Right ventricle myocardium superior (tissue), 1 donor: ENCODE measurements at places on chromosomes 2 and 18.
A peak's percentile ranks its signal among the peaks of the same experiment; 100 is the strongest.

DNA sequence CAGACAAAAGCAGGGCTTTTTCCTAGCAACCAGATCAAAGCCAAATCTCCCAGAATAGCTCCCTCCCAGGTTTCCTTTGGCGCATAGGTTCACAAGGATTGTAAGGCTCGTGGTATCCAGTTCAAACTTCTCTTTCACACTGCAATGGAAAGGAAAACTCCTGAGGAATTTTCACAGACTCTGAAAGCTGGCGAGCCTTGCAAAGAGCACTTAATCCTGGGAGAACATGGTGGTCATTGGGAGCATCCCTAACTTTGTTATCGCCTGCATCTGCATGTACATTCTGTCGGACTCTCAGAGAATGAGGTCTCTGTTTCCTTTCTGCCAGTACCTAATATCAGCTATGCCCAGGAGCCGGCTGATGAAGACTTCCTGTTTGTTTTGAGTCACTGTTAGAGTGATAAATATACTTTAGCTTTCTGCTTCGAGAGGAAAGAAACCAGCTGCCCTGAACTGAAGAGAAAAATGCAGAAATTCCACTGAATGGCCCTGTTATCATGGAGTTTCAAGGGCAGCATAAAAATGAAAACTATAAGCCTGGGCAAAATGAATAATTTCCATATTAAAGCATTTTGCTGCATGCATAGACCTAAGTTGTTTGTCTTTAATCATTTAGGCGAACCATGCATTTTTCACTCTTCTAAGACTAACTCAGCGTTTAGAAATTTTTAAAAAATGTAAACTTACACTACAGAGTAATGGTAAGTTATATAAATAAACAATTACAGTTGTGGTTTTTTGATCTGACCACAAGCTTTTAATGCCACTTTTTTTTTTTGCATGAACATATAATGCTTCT, 76.4 kb upstream of the ZEB2 start:
- DNase-seq: no peak

- no peak for DNase-seq
Measured at GRCh38 chr18:1806884-1807615, 764.3 kb downstream of the METTL4 start.

GRCh38 chr2:31207790-31208189, 9.5 kb downstream of the CAPN14 start:
- no peak for DNase-seq

DNA sequence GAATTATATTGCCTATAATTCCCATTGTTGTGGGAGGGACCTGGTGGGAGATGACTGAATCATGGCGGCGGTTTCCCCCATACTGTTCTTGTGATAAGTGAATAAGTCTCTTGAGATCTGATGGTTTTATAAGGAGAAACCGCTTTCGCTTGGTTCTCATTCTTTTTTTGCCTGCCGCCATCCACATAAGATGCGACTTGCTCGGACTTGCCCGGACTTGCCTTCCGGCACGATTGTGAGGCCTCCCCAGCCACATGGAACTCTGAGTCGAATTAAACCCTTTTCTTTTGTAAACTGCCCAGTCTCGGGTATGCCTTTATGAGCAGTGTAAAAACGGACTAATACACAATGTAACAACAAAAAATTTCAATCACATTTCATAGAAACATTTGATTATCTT, 115.8 kb downstream of the C2orf74 start:
- DNase-seq: no peak

GRCh38 chr2:228689053-228689452, 507.6 kb upstream of the SPHKAP start:
- DNase-seq: no peak

GRCh38 chr2:71426721-71427120, 26.6 kb upstream of the DYSF start:
- DNase-seq: no peak

GRCh38 chr2:182904844-182905243, 38.4 kb upstream of the FRZB start:
- DNase-seq: no peak

GRCh38 chr2:129492548-129492947, 486.9 kb upstream of the RAB6C start:
- no peak for DNase-seq

- DNase-seq: no peak
Measured at GRCh38 chr2:108858894-108859293, 72.3 kb downstream of the CCDC138 start.

DNA sequence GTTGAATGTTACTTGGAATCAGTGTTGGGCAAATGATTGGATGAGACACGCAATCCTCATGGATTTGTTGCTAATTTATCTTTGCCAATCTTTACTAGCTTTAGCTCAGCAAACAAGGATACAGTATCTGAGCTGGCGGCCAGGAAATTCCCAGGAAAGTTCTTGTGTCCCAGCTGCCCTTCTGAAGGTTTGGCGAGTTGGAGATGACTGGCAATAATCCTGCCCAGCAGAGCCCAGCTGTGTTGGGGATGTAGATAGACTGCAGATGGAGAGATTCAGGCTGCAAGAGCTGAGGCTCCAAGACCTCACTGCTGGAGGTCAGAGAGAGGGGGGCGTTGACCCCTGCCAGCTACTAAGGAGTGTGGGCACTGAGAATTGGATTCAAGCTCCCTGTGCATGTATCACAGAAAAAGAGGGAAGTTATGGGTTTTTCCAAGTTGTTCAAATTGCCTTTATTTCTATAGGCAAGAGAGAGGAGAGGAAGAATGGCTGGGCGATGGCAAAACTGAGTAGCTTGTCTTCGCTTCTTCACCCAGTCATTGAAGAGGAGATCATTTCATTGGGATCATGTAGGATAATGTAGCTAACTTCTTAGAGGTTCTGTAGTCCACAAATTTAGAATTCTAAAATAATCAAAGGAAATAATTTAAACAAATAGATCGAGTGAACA, 506.8 kb upstream of the LRATD1 start:
- DNase-seq: no peak

GRCh38 chr18:27142891-27143290, 42.2 kb downstream of the CHST9 start:
- no peak for DNase-seq

DNA sequence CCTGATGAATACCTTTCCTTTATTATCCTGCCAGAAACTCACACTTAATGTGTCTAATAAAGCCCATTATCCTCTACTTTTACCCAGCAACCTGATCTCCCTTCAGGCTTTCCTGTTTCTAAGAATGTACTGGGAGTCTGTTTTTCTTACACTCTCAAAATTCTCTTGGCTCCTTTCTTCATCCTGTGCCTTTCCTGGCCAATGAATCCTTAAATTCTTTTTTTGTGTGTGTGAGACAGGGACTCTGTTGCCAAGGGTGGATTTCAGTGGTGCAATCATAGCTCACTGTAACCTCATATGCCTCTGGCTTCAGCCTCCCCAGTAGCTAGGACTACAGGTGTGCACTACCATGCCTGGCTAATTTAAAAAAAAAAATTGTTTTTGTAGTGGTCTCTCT, 72.7 kb downstream of the MAP2 start:
- DNase-seq: no peak

GRCh38 chr18:54203914-54204313, 20.6 kb downstream of the MBD2 start:
- DNase-seq: no peak

DNA sequence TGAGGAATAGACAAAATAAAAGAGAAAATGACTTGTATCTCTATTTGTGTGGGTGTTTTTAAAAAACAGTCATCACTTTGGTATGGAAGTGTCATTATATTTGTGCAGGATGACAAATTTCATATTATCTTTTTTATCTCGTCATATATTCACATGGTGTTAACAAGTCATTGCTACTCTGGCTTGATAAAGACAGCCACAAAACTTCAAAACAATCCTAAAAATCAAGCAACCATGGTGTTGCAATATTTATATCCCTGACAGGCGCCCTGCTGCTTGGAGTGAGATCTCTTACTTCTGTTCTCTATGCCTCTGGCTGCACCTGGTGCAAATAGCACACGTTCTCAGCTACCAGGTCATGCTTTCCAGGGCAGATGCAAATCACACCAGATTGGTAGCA, 278.0 kb upstream of the EPHA4 start:
- no peak for DNase-seq

DNA sequence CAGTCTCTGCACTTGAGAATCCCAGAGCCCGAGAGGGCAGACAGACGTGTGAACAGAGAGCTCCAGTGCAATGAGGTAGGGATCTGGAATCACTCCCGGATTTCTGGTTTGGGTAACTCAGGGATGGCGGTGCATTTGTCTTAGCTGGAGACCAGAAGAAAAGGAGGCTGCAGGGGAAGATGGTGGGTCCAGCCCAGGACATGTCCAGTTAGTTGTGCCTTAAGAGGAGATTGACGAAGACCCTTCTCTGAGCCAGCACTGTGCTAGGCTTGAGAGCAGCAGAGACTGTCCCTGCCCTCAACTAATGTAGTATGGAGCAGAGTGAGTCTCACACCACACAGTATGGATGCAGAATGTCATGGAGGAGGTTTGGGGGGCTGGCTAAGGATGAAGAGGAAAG, 150.6 kb upstream of the COPS8 start:
- no peak for DNase-seq

GRCh38 chr2:159013103-159013502, 44.7 kb downstream of the TANC1 start:
- no peak for DNase-seq

- DNase-seq: no peak
Measured at GRCh38 chr2:75865702-75866101, 155.0 kb upstream of the GCFC2 start.

DNA sequence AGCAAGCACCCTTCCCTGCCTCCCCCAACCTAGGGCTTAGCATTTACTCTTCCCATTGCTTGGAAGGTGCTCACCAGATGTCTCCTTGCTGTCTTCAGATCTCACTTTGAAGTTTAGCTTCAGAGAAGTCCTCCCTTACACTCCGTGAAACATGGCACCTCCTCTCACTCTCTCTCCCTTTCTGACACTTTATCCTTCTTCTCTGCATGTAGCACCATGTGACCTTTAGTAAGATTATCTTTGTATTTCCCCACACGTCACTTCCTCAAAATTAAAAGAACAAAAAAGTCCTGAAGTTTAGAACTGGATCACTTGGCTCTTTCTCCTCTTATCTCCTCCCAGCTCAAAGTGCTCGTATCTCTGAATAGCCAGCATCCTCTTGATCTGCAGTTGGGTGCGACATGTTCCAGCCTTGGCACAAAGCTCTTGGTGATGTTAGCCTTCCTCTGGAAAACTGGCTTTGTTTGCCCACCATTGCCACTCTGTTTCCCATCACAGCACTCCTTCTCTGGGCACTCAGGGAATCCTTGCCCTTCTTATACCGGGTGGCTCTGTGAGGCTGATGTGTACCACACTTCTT, 40.6 kb upstream of the EPAS1 start:
- DNase-seq: no peak

GRCh38 chr2:236657801-236658200, 88.2 kb downstream of the ACKR3 start:
- DNase-seq: no peak

GRCh38 chr2:191128172-191128910, 22.5 kb downstream of the STAT4 start:
- no peak for DNase-seq

DNA sequence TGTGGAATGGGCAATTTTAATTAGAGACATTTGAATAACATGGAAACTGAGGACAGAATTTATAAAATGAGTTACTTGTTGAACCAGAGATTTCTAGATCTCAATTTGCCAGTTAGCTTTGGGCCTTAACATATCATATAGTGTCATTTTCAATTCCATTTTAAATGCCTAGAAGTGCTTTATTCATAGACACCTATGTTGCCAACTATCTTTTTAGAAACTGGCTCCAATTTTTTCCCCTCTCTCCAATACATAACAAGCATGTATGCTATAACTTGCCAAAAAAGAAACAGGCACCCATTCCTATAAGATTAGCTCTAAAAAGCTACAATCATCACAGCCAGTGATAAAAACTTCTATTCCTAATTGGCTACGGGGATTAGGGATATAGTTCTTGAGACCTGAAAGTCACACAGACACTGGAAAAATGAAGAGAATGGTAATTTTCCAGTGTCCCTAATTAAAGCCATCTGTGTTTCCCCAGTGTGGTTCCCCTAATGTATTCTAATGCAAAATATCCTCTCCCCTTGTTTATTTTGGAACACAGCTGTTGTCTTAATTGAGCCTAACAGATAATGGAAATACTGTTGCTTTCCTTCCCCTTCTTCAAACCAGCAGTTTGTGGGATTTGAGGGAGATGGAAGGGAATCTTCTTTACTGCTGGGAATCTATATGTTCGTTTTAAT, 205.5 kb upstream of the FSHR start:
- DNase-seq: no peak

- DNase-seq: peak; percentile 19
Measured at GRCh38 chr18:48597110-48597509, 58.3 kb downstream of the CTIF start.

DNA sequence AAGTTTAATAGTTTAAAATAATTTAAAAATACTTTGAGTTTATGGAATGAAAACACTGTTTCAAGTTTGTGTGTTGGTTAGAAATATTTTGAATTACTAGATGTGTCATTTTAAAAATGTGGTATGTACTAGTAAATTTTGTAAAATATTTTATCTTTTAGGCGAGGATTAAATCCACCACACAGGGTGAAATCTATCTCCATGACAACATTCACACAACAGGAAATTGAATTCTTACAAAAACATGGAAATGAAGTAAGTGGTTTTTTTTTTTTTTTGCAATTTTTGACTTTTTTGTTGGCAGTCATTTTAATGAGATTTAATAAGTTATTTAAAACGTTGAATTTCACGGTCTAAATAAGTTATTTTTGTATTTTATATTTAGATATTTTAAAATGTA, 19.4 kb downstream of the AGFG1 start:
- DNase-seq: no peak

DNA sequence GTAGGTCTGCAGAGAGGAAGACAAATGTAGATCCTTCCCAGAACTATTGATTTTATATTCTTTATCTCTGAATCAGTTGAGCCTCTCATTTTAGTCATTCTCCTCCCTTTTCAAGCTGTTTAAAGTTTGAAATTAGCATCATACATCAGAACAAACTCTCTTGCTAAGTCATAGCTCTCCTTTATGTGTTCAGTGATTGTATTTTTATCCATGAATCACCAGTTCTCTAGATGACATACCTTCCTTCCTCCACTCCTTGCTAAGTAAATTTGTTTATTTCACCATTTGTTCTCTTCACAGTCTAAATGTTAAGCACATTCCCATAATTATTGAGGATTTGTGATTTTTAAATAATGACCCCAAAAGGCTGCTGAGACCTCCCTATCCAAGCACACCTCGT, 63.5 kb upstream of the RAPGEF4 start:
- no peak for DNase-seq

GRCh38 chr2:128269063-128269989, 49.3 kb downstream of the HS6ST1 start:
- peak; percentile 39 for DNase-seq

DNA sequence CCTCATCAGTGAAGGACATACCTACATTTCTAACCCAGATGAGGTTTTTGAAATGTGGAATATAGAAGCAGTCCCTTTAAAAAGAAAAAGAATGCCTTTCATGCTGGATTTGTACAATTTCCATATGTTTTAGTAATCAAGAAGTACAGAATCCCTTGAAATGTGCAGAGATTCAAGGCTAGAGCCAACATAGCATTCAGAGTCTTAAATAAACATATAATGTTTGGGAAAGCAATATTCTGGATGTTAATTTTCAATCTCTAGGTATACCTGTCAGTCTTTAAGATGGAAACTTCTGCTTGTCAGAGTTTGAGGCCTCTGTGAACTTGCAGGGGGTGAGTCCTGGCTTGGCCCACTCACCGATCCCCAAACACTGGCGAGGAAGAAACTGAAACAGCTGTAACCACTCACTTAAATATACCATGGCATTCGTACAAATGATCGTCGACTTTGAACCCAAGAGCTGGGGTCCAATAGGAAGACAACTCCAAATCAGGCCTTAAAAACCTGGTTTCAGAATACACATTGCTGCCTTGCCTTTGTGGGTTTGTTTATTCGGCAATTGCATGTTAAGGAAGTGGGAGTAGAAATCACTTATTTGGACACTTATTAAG, 132.8 kb upstream of the NCK2 start:
- DNase-seq: no peak
